ENCODE measurements at places on chromosomes 13 and 19.
A peak's percentile ranks its signal among the peaks of the same experiment; 100 is the strongest.

DNA sequence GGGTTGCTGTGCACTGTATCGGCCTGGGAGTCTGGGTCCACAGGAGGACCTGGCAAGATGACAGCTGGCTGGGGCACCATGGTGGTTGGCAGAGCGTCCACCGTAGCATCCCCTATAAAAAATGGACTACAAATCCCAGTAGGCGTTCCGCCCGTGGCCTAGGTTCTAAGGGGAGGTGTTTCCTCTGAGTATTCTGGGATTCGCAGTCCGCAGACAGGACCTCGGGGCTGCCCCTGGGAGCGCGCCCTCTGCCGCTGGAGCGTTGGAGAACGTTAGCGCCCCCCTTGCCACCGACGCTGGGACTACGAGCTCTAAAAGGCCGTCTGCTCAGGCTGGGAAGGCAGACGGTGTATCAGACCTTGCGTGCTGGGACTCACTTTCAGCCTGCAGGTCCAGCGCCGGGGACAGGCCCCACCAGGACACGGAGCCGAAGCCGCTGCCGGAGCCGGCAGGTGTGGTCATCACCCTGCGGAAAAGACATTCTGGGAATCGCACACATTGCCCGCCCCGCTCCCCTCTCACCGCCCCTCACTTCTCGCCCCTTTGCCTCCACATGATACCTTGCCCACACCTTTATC, 372 bp downstream of the DNAAF3 start:
- peak; percentile 88 for DNase-seq

GRCh38 chr13:109785141-109785891, 1.1 kb downstream of the IRS2 start:
- peak; percentile 62 for DNase-seq

DNA sequence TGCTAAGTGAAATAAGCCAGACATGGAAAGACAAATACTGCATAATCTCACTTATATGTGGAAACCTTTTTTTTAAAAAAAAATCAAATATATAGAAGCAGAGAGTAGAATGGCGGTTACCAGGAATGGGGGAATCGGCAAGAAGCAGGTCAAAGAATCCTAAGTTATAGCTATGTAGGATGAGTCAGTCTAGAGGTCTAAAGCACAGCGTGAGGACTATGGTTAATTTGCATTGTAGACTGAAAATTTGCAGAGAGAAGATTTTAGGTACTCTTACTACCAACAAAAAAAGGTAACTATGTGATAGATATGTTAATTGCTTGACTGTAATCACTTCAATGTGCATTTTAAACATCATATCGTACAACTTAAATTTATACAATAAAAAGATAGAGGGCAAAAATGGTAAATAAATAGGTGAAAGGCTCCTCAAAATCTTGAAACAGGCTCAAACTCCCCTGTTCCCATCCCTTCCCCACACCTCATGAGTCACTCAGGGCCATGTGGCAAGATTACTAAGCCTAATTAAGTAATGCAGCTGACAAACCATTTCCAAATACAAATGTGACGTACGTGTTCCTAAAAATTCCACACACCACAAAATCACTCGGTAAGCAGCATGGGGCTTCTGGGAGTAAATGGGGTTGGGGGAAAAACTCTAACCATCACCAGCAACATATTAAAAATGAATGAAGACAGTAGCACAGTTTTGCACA, 159.0 kb downstream of the USP12 start:
- no peak for DNase-seq

- no peak for DNase-seq
Measured at GRCh38 chr19:21626924-21627697, 121.7 kb downstream of the ZNF429 start.

- no peak for DNase-seq
Measured at GRCh38 chr13:101757446-101758039, 305.1 kb downstream of the ITGBL1 start.

GRCh38 chr13:105485081-105485480, 1050.4 kb downstream of the EFNB2 start:
- DNase-seq: no peak

DNA sequence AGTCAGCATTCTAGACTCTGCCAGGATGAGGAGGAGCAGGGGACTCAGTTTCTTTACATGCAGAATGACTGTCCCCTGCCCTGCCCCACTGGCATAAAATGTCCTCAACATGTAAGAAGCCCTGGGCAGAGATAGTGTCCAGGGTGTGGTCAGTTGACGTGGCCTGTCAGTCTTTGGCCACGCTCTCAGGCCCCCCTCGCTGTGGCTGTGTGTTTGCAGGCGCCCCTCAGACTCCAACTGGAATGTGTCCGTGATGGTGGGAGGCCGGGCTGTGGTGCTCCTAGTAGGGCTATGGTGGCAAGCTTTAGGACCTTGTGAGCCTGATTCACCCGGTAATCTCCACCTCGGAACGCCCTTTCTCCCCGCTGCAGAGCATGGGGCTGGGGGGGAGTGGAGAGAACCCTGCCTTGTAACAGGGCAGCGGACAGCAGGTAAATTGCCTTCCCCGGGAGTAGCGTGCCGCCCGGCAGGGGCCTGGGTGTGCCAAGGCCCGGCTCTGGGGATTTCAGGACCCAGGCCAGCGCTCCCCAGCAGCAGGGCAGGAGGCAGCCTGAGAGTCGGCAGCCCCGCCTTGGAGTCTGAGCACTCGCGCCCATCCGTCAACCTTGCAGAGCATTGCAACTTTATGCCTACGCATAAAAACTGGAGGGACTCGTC, 62.3 kb downstream of the CHST8 start:
- peak; percentile 60 for DNase-seq

GRCh38 chr19:403221-404027, 5.5 kb downstream of the C2CD4C start:
- DNase-seq: peak; percentile 46

DNA sequence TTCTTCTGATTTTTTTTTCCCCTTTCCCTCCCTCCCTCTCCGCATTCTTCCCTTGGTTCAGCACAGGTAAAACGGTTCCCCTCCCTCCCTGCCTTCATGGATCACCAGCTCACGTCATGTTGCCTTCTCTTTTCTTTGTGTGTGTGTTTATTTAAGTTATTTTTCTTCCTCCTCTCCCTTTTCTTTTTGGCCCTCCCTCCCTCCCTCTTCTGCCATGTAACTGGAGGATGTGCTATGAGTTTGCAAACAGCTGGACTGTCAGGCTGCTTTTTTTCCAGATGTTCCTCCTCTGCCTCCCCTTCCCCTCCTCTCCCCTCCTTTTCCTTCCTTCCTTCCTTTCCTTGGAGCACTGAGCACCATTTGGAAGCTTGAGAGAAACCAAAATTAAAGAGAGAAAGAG, 2.0 kb downstream of the LENG9 start:
- DNase-seq: no peak

GRCh38 chr19:2022289-2022688, 6.8 kb upstream of the BTBD2 start:
- no peak for DNase-seq

- no peak for DNase-seq
Measured at GRCh38 chr19:34337739-34338138, 27.3 kb upstream of the GPI start.

GRCh38 chr19:10812902-10813404, 23.1 kb downstream of the TMED1 start:
- no peak for DNase-seq

GRCh38 chr13:112760435-112760834, 70.6 kb downstream of the ATP11A start:
- no peak for DNase-seq

DNA sequence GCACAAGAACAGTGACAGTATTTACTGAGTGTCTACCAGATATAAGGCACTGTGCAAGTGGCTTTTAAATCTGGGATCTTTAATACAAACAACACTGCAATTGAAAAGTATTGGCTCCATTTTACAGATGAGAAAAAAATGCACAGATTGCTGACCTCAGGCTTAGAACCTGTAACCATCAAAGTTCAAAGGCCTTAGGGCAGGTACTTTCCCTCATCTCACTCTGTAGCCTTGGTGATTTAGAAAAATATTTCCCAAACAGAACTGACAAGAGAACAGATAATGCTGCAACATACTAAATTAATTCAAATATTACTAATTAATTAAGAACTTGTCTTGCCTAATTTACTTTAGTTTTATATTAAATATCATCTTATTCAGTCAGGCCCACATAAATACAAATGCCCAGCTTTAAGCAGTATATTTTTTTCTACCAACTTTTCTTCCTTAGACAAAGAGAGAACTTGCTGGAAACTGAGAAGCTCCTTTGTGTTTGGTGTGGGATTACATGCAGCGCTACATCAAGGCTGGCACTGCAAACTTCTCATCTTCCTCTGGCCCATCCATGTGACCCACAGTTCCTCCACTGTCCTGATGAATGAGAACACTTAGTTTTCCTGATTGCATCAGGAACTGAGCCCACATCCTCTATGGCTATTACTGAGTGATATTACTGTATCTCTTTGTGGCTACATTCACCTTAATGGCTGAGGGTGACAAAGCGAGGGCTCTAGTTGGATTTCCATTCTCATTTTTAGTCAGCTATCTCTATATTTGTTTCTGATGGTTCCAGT, 302.1 kb downstream of the ENOX1 start:
- no peak for DNase-seq

- DNase-seq: no peak
Measured at GRCh38 chr13:108733022-108733560, 103.7 kb downstream of the MYO16 start.

DNA sequence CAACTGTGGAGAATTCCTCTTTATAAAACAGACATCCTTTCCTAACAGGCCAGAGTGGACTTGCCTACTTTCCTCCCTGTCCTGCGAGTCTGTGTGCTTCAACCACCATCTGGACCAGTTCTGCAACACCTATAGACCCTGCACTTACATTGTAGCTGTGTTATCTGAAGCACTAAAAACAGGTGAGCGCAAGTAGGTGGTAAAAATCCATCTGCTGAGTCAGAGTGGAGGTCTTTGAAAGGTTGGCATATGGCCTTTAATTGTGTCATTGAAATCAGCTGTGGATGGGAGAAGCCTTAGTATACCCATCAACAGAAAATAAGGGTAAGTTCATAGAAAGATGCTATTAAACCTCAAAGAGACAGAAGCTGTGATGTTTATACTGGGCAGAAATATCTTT, 7.6 kb upstream of the NALCN start:
- no peak for DNase-seq

GRCh38 chr13:40780822-40781401, 8.5 kb upstream of the SLC25A15 start:
- DNase-seq: no peak

DNA sequence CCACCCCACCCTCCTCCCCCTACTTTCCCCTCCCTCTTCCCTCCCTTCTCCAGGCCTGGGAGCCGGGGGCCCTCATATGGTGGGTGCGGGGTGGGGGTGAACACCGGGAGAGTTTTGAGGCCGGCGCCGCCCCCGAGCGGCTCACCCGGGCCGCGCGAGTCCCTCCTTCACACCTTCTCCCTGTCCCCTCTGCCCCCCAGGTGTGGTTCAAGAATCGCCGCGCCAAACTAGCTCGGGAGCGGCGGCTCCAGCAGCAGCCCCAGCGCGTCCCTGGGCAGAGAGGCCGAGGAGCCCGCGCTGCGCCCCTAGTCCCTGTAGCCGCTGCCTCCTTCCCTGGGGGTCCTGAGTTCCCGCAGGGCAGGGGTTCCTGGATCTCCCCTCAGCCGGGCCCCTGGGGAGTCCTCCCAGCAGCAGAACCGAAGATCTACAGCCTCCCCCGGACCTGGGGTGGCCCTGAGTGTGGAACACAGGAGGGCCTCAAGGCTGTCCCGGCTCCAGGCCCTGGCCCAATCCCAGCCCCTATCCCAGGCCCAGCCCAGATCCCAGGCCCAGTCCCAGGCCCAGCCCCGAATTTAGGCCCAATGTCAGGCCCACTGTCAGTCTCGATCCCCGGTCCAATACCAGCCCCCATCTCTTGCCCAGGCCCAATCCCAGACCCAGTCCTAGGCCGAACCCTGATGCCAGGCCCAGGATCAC, 1.7 kb downstream of the TPRX2 start:
- no peak for DNase-seq

GRCh38 chr19:772730-773436, 22.0 kb downstream of the MISP start:
- DNase-seq: no peak

DNA sequence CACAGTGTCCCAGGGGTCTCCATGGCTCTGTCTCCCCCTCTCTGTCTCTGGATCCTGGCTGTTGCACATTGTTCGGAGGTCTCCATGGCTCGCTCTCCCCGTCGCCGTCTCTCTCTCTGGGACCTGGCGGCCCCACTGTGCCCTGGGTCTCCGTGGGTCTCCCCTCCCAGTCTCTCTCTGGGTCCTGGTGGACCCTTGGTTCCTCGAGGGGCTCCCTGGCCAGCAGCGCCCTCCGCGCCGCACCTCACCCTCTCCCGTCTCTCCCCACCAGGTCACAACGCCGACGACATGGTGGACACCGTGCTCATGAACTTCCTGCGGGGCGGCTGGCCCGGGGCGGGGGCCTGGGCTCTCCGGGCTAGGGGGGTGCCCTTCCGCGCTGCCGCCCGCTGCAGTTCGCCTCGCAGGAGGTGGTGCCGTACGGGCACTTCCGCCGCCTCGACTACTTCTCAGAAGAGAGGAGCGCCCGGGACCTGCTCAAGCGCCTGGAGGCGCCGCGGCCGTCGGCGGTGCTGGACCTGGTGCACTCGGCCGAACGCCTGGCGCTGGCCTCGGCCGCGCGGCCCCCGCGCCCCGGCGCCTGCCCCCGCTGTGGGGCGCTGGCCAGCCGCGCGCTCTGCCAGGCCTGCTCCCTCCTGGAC, 29.1 kb downstream of the SIGLEC5 start:
- no peak for DNase-seq

GRCh38 chr19:29448046-29448445, 77.7 kb upstream of the VSTM2B start:
- no peak for DNase-seq

GRCh38 chr19:18435178-18435841, 2.6 kb downstream of the ISYNA1 start:
- peak; percentile 18 for DNase-seq

DNA sequence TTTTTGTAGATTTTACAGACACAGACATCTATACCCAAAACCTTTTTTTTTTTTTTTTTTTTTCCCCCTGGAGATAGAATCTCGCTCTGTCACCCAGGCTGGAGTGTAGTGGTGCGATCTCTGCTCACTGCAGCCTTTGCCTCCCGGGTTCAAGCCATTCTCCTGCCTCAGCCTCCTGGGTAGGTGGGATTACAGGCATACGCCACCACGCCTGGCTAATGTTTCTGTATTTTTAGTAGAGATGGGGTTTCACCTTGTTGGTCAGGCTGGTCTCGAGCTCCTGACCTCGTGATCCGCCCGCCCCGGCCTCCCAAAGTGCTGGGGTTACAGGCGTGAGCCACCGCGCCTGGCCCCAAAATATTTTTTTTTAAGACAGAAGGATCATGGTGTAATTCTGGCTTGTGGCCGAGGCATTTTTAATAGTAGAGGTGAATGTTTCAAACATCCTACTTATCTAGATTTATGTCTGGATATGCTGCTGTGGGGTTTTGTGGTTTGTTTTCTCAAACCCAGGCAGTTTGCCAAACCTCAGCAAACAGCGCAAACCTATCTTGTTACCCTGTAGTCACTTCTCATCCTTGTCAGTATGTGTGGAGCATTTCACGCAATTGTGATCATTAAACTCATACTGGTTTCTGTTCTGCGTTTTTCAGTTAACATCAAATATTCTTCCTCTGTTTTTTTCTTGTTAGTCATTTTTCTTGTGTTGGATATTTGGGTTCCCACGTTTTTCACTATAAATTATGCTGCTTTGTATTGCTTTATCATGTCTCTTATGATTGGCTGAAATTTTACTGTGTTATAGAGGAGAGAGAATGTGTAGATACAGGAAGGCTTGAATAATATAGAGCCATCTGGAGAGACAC, 36.2 kb upstream of the GARRE1 start:
- DNase-seq: no peak

All from glutamatergic neuron (in vitro differentiated cells).